ENCODE measurements at places on chromosomes 3 and 15.

GRCh38 chr15:40911141-40911540 is 16.9 kb downstream of the VPS18 start:
- no peak for DNase-seq

DNA sequence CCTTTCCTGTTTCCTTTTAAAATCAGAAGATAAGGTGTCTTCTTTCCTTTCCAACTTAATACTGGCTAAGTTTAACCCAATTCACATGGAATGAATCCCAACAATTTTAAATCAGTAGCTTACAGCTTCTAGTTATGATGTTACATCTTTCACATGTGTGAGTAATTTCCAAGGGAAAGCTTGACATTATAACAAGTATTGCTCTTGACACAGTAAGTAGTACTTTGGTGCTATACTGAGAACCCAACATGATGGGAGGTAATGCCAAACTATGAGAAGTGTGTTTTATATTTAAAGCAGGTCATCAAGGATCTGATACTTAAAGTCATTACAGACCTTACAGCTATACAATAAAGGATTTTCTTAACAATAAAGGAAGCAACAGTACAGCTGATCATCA is 29.1 kb downstream of the RABL3 start:
- no peak for DNase-seq

GRCh38 chr3:25904206-25904605 is 114.3 kb downstream of the OXSM start:
- no peak for DNase-seq

DNA sequence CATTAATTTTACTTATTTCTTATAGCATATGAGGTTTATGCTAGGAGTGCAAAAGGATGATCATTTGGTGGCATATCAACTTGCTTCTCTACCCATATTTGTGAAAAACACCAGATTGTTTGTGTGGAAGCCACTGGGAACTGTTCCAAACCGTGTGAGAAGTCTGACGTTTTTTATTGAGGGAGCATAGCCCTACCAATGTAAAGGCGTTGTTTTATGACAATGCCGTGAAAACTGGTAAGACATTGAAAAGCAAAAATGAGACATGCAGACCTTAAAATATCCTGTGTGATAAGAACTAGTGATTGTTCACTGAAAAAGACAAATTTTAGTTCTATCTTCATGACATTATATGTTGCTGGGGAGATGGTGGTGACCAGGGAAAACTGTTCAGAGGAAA is 87.8 kb downstream of the CHL1 start:
- no peak for DNase-seq

GRCh38 chr3:168824107-168824506 is 728.4 kb upstream of the GOLIM4 start:
- no peak for DNase-seq

DNA sequence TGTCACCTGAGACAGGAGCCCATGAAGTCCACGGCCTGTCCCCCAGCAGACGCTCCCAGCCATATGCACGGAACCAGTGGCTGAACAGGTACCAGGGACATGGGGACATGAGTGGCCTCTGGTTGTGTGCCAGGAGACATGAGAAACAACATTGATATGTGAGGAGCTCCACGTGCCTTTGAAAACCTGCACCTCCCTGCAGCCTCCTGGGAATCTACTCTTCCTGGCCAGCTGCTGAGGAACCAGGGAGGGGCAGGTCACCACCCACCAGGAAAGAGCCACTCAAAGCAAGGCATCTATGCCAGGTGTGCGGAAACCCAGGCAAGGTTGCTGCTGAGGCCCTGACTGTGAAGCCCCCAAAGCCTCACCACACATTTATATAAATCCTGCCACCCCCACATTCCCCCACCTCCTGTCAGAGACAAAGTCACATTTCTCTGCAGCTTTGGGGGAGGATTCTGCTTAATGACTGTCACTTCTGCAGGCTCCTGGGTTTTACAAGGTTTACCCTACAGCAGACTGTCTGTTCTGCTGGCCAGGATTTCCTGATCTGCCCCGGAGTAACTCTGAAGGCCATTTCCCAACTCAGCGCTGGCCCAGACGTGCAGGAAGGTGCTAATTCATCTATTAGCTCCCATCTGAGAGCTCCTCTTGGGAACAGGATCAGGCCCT is 110.8 kb downstream of the ADCY5 start:
- no peak for DNase-seq

DNA sequence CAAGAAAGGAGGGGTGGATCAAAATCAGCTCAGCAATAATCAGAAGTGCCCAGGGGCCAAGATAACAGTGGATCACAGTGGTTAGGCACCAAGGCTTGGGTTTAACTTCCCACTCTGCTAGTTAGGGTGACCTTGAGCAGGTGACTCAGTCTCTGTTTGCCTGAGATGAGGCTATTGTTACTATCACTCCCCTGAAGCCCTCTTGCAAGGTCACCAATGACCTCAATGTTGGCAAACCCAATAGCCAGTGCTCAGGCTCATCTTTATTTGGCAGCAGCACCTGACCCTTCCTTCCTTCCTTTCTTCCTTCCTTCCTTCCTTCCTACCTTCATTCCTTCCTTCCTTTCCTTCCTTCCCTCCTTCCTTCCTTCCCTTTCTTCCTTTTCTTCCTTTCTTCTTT is 102.4 kb upstream of the HACD2 start:
- DNase-seq = no peak

DNA sequence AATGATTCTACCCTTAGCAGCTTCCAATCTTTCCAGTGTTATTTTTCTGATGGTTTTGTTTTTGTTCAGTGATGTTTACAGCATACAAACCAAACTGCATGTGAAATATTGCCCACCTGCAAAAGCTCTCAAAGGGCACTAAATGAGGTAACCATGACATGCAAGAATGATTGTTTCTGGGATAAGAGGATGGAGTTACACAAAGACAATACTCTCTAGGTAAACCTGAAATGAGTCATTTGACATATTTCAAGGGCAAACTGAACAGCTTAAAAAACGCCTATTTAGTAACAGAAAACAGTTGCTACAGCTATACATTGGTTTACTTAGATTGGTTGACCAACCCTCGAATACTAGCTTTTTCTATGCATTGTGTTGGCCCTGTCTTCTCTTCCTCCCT is 481.7 kb downstream of the ZPLD1 start:
- no peak for DNase-seq

DNA sequence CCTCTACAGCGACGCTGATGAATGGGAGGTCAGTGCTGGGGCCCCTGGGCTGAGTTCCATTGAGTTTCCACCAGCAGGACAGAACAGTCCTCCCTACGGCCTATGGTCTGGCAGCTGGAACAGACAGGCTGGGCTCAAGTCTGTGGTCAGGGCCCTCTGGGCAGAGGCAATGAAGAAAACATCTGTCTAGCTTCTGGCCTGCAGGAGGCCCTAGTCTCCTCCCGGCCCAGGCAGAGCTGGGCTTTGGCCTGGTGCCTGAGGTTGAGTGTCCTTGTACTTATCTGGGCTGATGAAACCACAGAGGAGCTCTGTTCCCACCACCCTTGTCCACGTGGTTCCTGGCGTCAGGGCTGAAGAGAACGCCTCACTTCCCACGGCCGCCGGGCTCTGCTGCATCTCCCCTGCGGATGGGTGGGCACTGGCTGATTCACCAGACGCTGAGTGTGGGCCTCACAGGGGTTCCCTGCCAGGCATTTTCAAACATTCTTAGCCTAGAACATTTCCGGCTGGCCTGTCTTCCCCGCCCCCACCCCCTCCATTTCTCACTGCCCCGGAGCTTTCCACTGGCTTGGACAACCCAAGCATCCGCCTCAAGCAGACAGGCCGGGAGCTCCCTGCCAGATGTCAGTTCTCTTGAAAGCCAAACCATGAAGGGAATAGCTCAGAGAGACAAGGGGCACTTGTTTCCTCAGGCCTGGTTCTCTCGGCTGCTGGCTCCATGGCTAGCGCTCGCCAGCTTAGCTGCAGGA is 20.3 kb downstream of the PPCDC start:
- DNase-seq = peak; percentile 90

DNA sequence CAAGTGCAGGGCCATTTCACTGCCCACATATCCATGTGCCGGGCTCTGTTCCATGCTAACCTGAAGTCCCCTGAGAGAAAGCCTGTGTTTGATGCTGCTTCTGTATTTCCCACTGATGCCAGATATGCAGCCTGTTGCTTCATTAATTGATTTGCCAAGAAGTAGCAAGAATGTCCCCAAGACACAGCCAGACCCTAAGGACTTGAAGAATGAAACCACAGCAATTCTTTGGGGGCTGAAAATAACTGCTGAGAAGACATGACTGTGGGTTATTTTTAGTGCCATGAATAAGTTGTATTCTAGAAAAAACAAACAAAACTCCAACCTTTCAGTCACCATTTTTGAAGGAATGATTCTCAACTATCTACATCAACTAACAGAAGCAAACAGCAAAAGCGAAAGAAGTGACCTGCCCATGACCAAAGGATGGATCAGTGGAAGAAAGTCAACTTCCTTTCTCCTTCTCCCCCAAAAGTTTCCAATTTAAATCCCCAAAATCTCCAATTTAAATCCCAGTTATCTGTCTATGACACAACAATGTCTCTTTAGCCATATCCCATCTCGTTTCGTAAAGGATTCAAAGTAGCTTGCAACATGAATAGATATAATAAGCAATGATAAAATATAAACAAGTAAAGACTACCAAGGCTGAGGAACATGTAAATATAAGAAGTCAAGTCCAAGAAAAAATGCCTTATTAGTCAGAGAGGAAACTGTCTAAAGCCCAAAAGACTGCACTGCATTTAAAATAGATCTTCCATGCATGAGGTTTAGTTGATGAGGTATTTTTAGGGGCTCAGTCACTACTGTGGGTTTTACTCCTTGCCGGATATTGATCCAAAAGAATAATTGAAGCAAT is 226.8 kb downstream of the DTWD1 start:
- no peak for DNase-seq

DNA sequence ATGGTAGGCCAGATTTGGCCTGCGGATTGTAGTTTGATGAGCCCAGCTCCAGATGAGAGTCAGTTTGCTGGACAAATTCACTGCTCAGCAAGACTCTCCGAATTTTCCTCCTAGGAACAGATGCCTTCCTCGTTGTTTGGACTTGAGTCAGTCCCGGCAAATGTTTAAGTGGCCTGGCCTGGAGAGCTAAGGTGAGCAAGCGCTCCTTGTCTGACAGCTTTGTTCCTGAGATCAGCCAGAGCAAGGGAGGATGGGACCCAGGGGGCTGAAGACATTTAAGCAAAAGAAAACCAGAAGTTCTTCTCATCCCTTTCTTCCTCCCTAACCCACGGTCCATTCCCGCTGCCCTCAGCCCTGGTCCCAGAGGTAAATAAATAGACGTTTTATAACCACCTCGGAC is 40.3 kb downstream of the POLR2M start:
- DNase-seq = no peak

DNA sequence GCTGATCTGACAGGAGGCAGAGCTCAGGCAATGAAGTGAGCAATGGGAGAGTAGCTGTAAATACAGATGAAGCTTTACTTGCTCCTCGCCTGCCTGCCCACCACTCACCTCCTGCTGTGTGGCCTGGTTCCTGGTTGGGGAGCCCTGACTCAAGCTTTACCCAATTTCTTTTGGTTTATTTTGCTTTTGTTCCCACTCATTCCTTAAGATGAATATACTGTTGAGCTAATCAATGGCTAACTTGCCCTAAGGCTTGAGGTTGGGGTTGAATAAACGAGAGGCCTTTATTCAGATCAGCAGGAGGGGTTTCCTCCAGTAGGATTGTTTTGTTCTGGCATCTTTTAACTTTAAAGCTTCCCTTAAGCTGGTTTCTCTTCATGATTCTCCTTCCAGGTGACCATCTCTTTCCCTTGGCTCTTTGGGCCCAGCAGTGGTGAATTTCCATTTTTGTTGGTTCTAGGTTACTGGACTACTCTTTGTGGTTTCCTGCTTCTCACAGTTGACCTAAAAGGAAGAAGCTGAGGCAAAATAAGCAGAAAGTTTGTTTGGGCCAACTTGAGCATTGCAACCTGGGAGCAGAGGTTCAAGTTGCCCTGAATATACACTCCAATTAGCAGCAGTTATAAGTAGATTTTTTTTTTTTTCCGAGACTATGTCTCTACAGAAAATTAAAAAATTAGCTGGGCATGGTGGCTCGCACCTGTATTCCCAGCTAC is 44.4 kb downstream of the STARD9 start:
- DNase-seq = no peak

DNA sequence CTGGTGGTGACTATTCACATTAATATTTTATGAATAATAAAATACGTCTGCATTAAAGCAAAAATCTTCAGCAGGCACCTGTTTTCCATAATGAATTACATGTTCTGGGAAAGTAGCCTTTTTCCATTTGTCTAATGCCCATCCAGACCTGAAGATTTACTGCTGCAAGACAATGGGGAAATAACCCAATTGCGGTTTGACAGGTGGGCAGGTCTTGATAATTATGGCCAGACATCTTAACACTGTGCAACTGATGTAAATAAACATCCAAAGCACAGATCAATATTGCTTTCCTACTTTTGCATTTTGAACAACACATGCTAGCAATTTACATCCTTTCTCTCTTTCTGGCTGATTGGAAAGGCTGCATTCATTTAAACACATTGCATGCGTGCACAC is 173.9 kb downstream of the MEIS2 start:
- DNase-seq = no peak

DNA sequence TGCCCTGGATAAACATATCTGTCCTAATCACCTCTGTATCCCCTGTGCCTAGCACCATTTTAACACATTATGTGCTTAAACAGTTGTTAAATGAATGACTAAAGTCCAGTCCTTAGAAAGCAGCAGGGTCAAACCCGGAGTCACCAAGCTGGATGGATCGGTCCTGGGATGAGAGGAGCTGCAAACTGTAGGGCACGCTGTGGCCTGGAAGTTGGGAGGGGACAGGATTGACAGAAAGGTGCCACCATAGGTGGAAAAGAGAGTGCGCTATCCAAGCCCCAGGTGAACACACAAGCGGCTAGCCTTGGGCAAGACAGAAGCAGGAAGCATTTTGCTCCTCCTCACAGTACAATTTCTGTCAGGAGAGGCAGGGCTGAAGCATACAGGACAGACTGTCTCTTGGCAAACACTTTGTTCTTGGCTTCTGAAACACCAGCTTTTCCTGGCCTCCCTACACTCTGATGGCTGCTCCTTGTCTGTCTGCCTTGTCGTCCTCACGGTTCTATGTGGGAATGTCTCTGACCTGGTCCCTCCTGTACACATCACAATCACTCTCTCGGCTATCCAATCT is 48.4 kb upstream of the KY start:
- no peak for DNase-seq

- no peak for DNase-seq
Observed at GRCh38 chr3:31790193-31791089, 190.6 kb downstream of the OSBPL10 start.

DNA sequence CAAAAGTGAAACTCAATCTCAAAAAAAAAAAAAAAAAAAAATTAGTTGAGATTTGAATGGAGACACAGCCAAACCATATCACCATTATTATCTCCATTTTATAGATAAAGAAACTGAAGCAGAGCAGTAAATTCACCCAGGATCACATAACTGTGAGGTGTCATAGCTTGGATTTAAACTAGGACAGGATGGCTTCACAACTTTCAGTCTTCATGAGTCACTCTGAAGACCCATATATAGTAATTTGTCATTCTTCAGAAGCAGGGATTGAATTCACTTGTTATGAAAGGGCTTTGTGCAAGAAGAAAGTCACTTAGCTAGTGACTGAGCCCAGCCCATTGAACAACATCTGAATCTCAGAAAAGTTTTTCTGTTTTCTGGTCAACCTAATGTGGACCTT is 60.5 kb upstream of the LRIG1 start:
- no peak for DNase-seq

- DNase-seq = no peak
Observed at GRCh38 chr3:5731100-5731499, 543.6 kb downstream of the EDEM1 start.

- no peak for DNase-seq
Observed at GRCh38 chr3:61793056-61793455, 231.7 kb downstream of the PTPRG start.

- no peak for DNase-seq
Observed at GRCh38 chr3:68876112-68876713, 56.1 kb downstream of the TAFA4 start.

- no peak for DNase-seq
Observed at GRCh38 chr3:38186781-38187180, 21.4 kb downstream of the OXSR1 start.
